ENCODE measurements at places on chromosomes 1 and 21.
A peak's percentile ranks its signal among the peaks of the same experiment; 100 is the strongest.

DNA sequence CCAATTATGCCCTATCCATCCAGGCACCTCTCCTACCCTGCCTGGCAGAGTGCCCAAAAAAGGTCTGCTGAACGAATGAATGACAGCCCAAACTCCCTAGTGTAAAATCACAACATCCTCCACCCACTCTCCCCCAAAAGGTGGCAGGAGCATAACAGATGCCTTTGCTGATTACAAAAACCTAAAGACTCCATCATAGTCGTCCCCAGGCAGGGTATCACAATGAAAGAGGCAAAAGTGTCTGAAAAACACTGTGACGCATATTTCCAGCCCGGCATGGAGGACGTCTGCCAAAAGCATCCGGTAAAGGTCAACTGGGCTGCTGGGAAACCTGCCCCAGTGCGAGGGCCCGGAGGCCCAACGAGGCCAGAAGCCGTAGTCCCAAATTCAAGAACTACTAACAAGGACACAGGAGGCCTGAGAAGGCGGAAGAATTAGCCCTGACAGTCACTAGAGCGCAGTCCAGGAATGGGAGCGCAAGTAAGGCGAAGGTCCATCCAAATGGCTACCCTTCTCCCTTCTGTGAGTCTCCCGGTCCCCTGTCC lies 576 bp downstream of the SMIM12 start:
- DNase-seq: no peak

DNA sequence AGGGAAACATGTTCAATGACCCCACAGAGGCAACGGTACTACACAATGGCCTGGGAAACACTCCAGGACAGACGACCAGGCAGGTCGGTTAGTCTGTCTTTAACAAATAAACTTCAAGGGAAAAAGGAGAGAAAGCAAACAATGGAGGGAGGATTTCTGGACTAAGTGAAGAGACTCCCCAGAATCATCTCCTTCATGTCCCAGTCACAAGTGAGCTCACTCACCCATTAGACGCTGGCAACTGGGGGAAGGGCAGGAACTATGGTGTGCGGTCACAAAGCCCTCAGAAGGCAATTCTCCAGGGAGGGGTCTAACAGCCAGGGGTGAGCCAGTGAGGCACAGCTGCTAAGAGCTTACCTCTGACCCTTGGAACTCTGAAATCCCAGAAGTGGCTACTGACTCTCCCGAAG lies 55.7 kb upstream of the NADK start:
- no peak for DNase-seq

DNA sequence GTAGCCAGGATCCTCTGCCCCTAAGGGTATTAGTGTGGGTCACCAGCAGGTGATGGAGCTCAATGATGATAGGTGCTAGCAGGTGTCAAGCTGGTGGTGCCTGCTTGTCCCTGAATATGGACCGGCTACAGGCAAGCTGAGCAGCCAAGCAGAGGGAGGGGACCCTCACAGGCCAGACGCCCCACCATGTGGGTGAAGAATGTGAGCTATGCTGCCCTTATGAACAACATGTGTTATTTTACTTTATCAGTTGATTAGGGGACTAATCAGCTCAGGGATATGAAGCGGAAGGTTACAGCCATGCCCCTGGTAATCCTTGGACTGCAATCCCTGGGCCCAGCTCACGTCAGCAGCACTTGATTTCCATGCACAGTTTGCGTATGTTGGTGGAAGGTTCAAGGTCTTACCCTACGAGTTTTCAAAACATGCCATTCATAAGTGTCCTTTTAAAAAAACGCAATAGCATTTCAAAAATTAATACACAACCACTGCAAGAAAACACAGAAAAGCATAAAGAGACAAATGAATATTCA lies 106.0 kb downstream of the CDC7 start:
- DNase-seq: no peak

DNA sequence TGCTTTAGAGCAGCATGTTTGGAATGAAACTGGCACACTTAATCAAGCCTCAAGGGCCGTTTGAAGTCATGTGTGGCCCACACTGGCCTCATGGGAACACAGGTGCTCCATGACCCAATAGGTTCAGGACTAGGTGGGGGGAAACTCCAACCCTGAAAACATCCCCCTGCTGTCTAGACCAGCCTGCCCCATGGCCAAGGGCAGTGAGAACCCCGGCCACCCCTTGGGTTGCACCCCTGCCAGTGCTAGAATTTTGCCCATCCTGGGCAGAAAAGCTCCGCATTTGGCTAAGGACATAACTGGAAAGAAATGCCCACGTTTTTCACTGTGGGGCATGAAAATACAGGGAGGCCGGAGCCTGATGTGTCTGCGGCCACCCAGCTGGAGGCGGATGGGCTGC lies 6.1 kb upstream of the PTGER3 start:
- DNase-seq: no peak

DNA sequence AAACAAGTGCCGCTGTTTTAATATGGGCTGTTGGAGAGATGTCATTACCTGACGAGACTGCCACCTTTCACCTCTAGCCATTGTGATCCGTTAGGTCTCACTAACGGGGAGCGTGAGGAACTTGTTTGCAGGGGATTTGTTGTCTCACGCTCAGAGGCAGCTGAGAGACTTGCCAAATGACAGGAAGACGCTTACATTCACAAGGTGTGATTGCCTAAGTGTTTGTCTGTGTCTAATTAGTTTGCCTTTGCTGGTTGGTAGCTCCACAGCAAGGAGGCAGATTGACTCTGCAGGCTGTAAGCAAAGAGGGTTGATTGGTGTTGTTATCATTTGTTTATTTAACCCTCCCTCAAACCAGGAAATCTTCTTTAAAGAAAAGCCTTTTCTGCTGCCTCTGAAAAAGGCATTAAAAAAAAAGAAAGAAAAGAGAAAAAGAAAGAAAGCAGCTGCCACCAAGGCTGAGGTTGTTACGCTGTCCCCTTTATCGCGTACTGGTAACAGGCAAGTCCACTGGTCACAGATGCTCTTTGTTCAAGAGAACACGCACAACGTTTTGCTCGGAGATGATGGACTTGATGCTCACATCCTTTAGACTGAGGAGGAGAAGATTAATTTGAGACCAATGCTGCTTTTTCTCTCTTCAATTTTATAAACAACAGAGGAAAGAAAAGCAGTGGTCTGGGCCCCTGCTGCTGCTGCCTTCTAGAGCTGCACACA lies 203.9 kb downstream of the ZNF326 start:
- no peak for DNase-seq

GRCh38 chr1:79264975-79265818 lies 258.7 kb upstream of the ADGRL4 start:
- DNase-seq: no peak

DNA sequence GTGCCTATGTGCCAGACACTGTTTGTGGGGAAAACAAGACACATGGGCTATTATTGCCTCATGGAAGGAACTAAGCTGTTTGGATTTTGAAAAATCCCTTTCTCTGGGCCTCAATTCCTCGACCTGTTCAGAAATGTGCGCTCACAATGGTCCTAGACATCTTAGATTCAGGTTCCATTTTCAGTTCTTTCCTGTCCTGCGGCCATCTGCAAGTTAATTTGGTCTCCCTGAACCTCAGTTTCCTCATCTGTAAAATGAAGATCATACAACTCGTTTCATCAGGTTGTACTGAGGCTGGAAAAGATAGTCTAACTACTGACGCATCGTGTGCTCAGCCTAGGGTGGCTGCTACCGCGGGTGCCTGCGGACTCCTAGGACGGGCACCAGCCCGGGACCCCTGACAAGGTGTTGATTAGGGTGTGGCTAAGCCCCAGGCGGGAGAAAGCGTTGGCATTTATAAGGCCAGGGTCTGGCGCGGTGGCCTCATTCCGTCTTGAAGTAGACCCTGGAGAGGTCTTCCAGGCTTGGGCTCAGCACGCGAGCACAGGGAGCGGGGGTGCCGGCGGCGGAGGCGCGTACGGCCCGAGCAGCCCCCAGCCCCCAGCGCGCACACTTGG lies 493 bp upstream of the ELOA start:
- peak; percentile 29 for DNase-seq

- no peak for DNase-seq
Measured at GRCh38 chr21:37383086-37383485, 16.5 kb downstream of the DYRK1A start.

- no peak for DNase-seq
Measured at GRCh38 chr1:58060559-58061170, 485.9 kb downstream of the OMA1 start.

- DNase-seq: no peak
Measured at GRCh38 chr1:182394055-182394775, 2.6 kb upstream of the GLUL start.

- no peak for DNase-seq
Measured at GRCh38 chr1:232634096-232634495, 4.2 kb upstream of the SIPA1L2 start.

GRCh38 chr1:30027247-30027646 lies 696.1 kb downstream of the MATN1 start:
- DNase-seq: no peak

DNA sequence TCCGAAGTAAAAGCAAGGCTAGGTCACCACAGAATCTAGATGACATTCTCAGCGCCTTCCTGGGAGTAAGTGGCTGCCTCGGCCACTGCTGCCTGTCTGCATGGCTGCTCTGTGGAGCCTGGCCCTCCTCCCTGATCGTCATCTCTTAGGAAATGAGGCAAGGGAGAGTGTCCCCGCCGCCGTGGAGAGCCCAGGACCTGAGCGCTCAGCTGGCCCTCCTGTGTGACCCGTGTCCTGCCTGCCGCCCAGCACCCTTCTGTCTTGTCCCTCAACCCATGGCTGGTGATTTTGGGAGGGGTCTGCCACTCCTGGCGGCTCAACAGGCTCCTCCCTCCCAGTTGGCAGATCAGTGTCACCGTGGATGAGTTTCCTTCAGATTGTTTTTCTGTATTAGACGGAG lies 156.4 kb upstream of the COL6A1 start:
- no peak for DNase-seq

DNA sequence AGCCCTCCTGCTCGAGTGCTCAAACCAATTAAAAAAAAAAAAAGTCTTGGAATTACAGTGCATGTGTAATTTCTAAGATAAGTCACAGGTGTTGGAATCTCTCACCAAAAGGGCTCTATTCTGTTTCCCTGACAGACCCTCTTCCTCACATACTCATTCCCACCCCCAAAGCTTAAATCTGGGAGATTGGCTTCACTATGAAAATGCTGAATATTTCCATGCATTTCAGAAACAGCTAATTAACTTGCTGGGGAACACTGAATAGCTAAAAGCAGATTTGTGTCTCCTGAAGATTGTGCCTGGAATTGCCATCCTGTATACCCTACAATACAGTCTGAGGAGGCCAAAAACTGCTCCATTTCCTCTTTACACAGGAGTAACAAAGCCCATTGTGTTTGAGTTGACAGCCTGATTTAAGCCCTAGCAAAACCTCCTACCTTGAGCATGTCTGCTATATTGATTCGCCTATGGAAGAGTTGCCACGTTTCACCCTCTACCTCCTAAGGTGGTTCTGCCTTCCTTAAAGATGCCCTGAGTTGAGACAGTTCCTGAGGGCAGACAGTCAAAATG lies 1.4 kb upstream of the PIK3R3 start:
- no peak for DNase-seq

DNA sequence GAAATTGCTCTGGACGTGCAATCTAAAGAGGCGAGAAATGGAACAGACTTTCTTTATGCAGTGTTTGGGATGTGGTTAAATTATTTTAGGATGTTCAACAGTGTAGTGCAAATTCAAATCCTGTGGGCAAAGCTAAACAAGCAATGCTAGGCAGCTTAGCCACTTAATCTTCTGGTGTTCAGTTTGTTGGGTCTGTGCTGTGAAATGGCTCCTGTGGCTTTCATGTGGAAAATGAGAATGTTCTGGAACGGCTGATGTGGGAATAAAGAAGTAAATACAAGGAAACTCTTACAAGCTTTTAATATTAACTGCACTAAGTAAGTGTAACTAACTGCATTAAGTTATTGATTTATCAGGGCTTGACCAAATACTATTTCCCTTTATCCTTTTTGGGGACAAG lies 766.6 kb downstream of the ADGRL2 start:
- DNase-seq: no peak

GRCh38 chr1:157325220-157325619 lies 187.0 kb upstream of the ETV3 start:
- no peak for DNase-seq

DNA sequence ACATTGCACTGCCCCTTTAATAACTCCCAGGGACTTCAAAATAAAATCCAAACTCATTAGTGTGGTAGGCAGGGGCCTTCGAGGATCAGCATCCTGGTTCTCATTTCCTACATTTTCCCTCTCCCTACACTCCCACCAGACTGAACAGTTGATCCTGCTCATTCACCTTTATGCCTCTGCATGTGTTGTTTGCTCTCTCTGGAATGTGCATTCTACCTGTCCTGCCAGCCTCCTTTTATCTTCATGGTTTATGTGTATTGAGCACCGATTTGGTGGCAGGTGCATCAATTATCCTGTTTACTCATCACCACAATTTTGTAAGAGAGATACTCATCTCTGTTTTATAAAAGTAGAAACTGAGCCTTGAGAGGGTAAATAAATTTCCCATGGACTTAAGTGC lies 125.0 kb downstream of the ADSS2 start:
- no peak for DNase-seq

DNA sequence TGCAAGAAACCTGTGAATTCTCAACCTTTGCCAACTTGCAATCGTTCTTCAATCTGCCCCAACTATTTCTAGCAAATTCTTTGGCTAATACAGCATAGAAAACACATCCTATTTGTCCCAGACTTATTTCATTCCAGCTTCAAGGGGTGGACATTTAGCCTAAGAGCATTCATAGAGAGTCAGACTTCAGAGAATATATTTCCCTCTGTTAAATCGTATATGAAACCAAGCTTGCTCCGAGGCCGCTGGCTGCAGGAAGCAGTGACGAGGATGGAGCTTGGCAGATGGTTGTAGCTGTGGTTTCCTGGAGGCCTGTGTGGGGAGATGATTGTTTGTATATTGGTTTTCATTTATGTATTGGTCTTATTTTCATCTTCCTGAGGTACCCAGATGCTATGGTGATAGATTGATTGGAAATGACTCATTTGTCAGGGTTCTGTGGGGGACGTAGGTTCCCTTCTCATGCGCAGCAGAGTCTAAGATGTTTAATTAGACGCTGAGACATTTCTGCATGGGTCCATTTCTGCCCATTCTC lies 26.1 kb downstream of the MAN1C1 start:
- no peak for DNase-seq

DNA sequence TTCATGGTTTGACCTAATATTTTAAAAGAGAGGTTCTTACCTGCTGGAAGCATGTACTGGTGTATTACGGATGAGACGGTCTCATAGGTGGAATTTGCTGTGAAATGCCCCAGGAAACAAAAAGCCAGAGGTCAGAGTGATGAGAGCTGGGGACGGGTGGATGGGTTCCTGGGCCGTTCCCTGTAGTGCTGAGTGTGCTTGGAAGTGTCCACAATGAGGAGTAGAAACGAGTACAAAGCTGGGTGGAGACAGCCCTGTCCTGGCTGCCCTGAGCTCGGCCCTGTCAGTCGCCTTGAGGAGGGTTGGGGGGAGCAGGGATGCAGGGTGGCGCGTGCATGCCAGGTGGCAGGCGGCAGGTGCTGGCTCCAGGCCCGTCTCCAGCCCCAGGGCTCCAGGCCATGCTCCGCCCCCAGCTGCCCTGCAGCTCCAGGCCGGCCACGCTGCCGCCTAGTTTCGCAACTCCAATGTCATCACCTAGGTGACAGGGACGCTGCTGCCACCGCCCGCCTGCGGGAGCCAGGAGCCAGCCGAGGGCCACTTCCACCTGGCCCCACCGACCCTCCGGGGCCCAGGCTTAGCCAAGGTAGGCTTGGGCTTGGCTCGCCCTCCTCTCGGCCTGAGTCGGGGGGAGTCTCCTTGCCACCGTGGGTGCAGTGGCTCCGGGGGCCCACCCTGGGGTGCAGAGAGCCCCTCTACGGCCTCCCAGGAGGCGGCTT lies 16.4 kb downstream of the TP73 start:
- no peak for DNase-seq

GRCh38 chr1:151711044-151711800 lies 5.4 kb downstream of the CELF3 start:
- no peak for DNase-seq

GRCh38 chr1:22711071-22711470 lies 432 bp downstream of the EPHB2 start:
- DNase-seq: no peak

All from activated CD8-positive, alpha-beta memory T cell treated with anti-CD3 and anti-CD28 coated beads for 48 hours (primary cell).